Effector memory CD4-positive, alpha-beta T cell (primary cell): ENCODE measurements at places on chromosomes 2 and 18.

- no peak for DNase-seq
Observed at GRCh38 chr18:4960578-4960977, 236.5 kb downstream of the AKAIN1 start.

- no peak for DNase-seq
Observed at GRCh38 chr18:498931-499775, 1.3 kb downstream of the COLEC12 start.

GRCh38 chr2:238821391-238821790 lies 26.5 kb upstream of the TWIST2 start:
- DNase-seq = no peak

DNA sequence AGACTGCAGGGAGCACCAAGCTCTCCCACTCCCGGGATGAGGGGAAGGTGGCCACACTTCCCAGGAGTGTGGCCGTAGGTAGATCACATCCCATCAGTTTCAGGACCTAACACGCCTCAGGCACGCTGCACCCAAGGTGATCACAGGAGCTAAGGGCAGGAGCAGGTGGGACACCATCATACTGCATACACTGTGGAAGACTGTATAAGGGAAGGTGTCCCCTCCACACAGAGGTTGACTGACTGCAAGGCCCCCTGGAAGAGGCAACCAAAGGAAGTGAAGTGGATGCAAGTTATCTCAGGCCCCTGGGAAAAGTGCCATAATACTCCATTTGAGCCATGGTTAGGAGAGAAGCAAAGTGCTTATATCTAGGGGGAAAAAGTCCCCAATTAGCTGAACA lies 351.9 kb upstream of the SMIM21 start:
- DNase-seq = no peak

- no peak for DNase-seq
Observed at GRCh38 chr2:17916584-17916983, 38.1 kb downstream of the KCNS3 start.

- no peak for DNase-seq
Observed at GRCh38 chr2:238250896-238251295, 11.1 kb upstream of the HES6 start.

- no peak for DNase-seq
Observed at GRCh38 chr2:178404368-178404767, 46.6 kb downstream of the PRKRA start.

DNA sequence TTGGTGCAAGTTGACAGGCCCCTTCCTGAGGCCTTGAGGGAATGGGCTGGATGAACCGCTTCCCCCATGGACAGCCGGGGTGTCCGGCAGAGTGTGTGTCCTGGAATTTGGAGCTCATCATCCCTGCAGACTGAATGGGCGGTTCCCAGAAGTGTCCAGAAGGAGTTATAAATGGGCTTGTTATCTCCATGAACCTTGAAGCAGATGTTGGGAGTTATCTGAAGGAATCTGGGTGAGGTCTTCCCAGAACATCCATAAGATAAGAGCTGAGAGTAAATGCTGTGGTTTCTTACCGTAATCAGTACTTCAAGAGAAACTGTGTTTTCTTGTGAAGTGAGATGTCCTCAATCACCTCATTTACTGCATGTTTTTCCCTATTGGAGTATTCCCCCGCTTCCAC lies 21.1 kb downstream of the PLB1 start:
- no peak for DNase-seq

DNA sequence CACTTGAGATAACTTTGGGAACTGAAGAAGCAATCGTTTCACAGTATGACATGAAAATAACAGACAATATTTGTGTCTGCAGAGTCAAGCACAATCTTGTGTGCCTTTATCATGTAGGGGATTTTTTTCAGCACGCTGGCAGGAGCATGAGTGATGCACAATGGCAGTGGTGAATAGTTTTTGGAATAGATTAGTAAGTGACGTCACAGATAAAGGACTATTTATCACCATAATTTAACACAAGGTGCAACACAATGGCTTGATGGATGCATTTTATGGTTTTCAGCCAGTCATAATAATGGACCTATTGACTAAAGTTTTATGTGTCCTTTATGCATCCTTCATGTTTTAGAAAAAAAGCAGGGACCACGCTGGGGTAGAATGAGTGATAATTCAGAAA lies 559.8 kb upstream of the FANCL start:
- DNase-seq = no peak

DNA sequence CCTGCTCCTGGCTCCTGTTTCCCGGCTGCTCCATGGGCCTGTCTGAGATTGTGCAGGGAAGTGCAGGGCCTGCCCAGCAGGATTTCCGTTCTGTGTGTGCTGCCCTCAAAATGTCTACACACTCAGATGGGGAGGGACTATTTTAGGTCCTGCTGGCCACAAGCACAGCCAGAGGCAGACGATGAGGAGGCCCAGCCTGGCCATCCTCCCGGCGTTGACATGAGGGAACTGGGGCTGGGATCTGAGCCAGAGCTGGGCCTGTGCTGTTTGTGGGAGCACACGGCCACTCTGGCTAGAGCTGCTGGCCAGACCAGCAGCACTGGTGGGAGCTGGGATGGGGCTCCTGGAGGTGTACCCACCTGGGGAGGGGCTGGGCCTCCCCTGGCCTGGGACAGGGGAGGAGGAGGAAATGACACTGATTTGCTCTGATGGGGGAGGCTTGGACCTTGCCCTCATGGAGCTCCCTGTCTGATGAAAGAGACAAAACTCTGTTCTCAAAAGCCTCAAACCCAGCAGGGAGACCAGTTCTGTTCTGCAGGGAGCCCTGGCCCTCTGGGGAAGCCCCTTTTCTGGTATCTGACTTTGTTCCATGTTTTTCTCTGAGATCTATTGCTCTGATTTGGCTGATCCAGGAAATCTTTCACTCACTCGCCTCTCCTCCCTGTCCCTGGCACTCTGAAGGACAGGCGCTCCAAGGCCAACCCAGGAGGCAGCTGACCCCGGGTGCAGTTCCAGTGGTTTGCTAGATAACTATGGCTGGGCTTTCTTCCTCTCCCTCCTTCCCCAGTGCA lies 161.8 kb downstream of the DYSF start:
- no peak for DNase-seq

- DNase-seq = no peak
Observed at GRCh38 chr2:33144243-33144642, 197.5 kb downstream of the LTBP1 start.

GRCh38 chr2:104501342-104501741 lies 352.6 kb upstream of the POU3F3 start:
- DNase-seq = no peak

DNA sequence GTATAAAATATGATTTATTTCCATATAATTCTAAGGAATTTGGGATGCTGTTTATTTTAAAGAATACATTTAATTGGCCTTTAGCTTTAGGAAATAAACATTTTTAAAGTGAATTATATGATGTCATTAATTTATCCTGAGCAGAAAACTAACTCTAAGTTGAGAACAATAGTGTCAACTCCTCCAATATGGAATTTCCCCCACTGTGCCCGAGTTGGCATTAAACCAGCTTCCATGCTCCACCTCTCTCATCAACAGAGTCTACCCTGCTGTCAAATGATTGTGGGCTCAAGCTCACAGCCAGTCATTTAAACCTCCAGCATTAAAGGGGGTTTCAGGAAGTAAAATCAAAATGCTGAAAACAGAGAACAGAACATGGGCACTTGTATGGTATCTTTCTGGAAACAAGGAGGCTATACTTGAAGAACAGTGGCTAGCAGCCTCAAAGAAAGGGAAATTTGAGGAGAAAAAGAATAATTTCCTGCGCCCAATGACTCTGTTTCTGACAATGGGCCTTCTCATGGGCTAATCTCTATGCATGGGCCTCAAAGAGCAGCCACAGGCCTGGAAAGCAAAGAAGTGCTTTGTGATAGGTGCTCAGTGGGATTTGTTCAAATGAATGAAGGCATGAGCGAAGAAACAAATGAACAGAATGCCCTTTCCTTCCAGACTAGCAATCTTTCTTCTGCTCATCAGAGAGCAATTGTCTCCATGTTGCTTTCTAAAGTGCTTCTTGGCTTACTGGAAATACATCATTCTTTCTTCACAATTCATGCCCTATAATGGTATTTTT lies 252.8 kb downstream of the MTX2 start:
- no peak for DNase-seq

- DNase-seq = no peak
Observed at GRCh38 chr2:174959787-174960186, 45.4 kb downstream of the CHN1 start.

GRCh38 chr2:902584-902983 lies 48.1 kb upstream of the SNTG2 start:
- DNase-seq = no peak

GRCh38 chr2:114728372-114728771 lies 285.9 kb downstream of the DPP10 start:
- no peak for DNase-seq

DNA sequence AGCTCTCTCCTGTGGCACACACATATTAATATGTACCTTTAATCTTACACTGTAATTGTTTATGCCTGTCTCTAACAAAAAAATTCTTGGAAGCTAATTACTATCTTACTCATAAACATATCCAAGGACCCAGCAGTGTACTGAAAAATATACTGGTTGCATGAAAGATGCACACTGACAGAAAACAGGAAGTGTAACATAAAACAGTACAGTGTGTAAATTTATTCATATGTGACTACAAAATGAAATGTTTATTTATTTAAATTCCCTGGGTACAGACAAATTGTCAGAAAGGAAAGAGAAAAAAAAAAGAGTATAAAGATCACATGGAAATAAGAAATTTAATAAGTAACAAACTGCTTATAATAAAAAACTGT lies 28.5 kb downstream of the TMEM131 start:
- DNase-seq = no peak

- DNase-seq = no peak
Observed at GRCh38 chr18:80119111-80119510, 10.0 kb downstream of the ADNP2 start.

DNA sequence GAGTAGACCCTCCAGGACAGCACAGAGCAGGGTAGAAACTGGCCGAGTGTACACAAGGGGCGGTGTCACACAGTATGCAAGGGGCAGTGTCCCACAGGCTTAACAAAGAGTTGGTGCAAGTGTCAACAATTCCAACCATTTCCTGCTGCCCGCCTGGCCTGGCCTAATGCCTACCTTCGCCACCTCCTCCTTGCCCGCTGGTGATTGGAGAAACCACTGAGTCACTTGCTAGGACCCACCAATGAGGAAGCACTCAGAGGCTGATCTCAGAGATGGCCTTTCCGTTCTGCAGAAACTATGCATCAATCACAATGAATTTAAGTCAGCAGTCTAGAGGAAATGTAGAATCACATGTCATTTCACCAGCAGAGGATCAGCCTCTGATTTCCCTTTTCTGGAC lies 263.3 kb upstream of the PKDCC start:
- no peak for DNase-seq

DNA sequence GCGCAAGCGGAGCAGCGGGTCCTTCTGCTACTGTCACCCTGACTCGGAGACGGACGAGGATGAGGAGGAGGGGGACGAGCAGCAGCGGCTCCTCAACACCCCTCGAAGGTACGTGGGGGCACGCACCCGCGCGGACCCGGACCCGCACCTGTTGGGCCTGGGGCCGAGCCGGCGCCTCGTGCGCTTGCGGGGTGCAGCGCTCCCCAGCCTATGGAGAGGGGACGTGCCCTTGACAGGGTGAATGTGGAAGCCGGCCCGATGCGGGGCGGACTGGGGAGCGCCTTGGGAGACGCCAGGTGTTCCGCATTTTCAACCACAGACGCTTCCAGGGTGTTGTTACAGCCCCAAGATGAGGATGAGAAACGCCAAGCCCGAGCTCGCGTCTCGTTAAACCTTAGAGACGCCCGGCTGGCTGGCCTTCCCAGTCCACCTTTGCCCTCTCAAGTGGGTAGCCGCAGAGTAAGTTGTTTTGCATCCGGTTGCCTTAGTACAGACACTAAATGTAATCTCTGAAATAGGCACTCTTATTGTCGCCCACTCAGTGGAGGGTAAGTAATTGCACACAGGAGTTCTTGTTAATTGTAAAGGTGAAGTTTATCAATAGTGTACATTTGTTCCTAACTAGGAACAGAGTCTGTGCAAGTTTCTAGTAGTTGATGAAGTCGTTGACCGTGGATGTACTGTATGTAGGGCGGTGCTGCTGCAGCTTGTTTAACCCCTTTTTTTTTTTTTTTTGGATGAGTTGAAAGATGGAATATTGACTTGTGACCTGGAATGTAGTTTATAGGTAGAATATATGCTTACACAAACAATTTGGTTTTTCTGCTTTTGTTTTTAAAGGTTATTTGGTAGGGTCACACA lies 815 bp downstream of the GMCL1 start:
- DNase-seq = peak; percentile 18

GRCh38 chr2:42931818-42932195 lies 139.4 kb upstream of the HAAO start:
- no peak for DNase-seq

DNA sequence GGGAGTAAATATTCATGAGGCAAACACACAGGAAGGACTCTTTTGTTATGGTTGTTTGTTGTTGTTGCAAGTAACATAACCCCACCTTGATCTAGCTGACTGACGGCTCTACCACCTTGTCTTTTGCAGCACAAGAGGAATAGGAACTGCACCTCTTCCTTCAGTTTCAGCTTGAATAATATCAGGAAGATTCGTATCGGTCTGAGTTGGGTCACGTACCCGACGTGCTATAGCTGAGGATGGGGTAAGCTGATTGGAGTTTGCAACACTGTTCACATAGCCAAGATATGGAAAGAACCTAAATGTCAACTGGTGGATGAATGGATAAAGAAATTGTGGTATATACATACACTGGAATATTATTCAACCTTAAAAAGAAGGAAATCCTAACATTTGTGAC lies 14.5 kb upstream of the IL1RN start:
- no peak for DNase-seq

- DNase-seq = no peak
Observed at GRCh38 chr2:218095853-218096252, 26.8 kb downstream of the RUFY4 start.

DNA sequence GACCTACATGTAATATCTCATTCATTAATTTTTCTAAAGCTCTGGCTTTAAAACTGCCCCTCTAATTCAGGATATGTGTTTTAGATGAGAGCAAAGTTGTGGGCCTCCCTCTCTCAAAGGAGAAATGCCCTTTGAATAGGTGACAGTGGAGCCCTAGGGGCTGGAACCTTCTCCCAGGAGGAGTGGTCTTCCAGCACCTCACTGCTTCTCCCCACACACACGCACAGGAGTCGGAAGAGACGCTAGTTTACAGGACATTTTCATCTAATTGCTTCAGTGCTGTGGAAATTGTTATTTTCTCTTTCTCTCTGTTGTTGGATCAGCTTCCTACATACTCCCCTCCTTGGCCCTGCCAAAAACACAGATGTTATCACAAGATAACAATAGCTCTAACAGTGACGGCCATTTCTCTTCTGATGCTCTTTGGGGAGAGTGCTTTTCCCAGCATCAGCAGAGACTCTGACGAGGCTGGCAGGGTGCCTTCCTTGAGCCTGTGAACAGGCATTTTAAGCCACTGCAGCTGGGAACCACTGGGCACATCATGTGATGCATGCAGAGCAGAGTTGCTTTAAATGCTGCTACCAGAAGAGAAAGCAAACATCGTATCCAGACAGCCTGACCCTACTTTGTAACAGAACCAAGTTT lies 209.4 kb upstream of the SP5 start:
- DNase-seq = no peak

GRCh38 chr18:68520406-68521075 lies 194.4 kb downstream of the TMX3 start:
- DNase-seq = no peak
